ENCODE measurements at places on chromosomes 5 and 9.

DNA sequence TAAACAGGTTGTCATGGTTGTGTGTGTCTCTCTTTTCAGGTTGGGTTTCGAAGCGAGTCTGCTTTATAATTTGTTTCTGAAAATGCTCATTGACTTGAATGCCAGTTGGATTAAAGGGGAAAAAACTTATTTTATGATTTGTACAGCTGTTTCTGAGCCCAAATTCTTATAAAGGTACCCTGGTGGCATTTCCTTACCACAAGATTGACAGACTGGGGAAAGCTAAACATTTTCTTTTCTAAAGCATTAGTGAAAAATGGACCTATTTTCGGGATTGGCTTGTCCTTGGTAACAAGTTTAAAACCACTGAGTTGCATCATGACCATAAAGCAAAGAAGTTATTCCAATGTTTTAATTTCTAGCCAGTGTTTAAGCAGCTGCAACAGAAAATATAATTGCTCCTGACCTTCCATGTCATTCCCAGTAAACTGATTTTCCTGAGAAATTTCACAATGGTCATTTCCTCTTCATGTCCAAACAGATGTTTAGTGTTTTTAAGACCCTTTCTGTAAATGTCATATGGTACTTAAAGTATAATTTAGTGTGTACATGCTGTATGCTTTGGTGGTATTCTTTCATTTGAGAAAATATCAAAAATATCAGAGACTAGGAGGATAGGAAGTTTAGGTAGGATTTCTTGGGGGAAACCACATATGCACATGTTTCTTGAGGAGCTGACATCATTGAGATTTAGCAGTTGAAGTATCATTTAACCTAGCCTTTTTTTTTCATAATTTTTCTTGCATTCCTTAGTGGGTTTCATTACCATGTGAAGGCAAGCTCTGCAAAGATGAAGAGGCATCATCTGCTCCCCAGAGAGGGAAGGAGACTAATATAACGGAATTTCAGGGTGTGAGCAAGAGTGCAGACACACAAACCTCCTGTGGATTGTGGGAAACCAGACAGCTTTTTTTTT, 667.1 kb upstream of the RGMB start:
- DNase-seq, result no peak

DNA sequence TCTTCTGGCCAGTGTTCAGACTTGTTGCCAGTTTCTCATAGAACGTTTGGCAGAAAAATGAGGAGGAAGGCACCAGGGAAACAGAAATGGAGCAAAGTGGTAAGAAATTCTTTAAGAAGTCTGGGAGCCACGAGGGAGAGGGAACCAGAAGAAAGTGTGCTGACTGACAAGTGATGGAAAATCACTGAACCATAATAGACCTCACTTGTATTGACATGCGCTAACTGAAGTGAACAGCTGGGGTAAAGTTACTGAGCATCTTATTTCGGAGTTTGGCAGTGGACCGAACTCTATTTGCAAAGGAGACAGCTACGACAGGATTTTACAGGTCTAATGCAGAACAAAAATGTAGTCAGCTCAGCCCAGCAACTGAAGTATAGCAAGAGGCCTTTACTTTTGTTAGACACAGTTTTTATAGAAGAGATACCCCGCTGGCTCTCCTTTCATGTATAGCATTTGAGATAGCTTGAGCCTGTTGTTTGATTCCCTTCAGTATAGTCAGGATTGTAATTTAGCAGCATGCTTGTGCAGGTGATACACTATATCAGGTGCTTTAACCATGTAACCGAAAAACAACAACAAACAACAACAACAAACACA, 53.6 kb downstream of the HMHB1 start:
- DNase-seq, result no peak

GRCh38 chr9:96217754-96218693, 84.0 kb downstream of the HSD17B3 start:
- DNase-seq, result peak; percentile 88

GRCh38 chr9:77011973-77012821, 7.3 kb upstream of the FOXB2 start:
- DNase-seq, result no peak

DNA sequence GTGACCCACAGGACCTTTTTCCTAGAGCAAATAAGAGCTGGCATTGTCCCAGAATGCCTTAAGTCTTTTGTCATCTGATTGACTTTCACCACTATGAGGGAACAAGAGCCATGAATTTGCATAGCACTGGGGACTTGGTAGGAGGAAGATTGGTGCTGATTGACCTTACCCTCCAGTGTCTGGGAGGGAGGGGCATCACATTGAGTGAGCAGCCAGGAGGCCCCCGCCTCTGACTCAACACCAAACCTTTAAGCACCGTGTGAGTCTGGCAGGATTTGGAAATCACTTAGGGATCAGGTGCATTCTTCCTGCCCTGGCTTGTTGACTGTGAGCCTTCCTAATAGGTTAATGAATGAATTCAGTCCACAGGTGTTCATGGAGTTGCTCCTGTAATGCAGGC, 40.7 kb downstream of the WNK2 start:
- DNase-seq, result no peak

- DNase-seq, result no peak
Measured at GRCh38 chr9:36492865-36493264, 79.8 kb upstream of the MELK start.

DNA sequence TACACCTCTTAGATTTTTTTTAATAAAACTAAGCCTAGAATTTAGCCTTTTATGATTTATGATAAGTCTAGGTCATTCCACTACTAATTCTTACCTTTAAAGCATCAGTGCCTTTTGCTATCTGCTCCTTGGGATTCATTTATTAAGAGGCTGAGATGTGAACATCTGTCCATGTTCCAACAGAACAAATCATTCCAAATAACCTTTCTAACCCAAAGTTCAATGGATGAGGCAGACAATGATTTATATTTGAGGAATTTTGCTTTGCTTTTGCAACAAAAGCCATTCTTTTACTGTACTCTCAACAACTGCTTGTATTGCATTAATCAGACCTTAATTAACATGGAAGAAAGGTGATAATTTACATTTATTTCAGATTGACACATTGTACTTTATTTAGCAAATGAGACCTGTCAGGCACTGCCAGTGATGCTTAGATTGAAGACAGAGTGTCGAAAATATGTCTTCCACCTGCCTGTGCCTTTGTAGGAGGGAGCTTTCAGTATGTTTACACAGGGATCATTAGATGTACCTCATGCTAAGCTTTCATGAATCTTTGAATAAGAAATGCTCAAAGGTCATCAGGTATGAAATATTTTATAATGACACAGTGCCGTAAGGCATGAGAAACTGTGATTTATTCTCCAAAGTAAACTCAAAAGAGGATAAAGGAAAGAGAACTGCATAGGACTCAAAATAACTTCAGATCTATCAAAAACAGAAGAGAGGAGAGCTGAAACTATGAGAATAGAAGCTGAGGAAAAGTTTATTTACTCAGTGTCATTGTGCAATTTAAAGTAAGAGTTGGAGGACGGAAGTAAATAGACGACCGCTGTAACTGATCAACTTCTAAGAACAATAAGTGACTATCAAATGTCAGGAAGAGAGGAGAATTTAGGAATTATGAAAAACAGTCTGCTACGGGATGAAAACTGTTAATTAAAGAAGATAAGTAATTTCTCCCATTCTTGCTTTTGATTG, 36.7 kb upstream of the IZUMO3 start:
- DNase-seq, result no peak

GRCh38 chr5:38023371-38023770, 183.5 kb upstream of the GDNF start:
- no peak for DNase-seq

Measured in spinal cord (tissue), 10 donors.